ENCODE measurements at places on chromosomes 4 and X.

DNA sequence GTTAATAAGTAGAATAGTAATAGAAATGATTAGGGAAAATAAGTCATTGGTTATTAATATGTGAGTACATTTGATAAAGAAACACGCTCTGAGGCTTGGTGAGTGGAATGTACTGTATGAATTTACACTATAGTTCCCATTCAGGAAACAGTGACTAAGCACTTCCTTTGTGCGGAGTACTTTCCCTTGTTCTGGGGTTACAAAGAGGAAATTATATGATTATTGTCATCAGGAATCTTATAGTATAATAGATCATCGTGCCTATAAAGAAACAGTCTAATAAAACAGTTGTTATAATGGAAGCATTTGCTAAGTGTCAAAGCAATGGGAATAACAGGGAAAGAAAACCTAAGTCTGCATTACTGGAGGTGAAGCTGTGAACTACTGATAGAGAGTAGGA, 138.0 kb downstream of the RPA4 start:
- DNase-seq = no peak

- no peak for DNase-seq
Measured at GRCh38 chr4:54558889-54559677, 98.7 kb upstream of the KIT start.

DNA sequence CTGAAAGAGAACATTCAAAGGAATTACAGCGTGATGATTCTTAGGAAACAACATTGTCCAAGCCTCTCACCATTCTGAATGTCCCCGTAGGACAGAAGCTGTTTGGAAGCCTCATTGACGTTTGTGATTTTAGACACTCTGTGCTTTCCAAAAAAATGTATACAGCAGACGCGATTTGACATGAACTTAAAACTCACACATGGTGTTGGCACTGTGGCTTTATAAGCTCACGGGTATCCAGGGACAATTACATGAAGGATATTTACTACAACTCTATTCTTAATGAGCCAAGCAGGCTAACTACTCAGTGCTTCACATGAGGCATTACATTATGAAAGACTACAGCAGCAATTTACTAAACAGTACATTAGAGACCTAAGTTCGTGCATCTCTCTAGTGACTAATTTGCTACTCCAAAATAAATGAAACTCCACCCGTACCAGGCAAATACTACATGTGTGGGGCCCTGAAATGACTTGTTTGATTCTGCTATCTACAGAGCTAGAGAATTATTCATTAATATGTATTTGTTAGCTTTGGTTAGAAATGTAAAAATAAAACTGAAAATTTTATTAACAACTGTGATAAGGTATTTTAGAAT, 620.7 kb downstream of the SPRY1 start:
- no peak for DNase-seq

DNA sequence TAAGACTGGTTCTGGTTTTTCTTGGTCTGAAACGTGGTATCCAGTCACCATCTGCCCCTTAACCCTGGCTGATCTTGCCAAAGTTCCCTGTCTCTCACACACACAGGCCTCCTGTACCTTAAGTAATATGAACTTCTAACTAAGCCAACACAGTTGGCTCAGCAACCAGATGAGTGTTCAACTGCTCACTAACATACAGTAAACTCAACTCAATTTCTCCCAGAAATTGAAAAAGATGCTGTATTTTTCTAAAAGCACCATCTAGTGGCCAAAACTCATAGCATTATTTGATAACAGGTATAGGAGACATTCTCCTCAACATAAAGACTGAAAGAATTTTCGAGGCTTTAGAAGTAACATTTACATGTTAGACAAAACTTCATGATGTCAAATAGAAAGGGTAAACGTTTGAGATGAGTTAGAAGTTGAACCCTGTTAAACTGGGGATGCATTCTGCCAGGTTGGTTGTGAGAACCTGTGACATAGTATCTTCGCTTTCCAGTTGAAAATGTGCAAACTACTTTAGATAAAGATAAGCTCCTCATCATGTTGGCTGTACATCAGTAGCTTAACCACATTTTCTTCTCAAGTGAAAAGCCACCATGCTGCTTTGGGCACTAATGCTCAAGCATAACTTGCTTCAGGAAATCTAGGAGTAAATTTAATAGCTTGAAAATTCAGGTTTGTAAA, 31.2 kb downstream of the CCNI start:
- DNase-seq = no peak

- DNase-seq = no peak
Measured at GRCh38 chrX:100417681-100418080, 7.6 kb upstream of the PCDH19 start.

GRCh38 chr4:141763374-141763773, 127.0 kb downstream of the IL15 start:
- DNase-seq = no peak

DNA sequence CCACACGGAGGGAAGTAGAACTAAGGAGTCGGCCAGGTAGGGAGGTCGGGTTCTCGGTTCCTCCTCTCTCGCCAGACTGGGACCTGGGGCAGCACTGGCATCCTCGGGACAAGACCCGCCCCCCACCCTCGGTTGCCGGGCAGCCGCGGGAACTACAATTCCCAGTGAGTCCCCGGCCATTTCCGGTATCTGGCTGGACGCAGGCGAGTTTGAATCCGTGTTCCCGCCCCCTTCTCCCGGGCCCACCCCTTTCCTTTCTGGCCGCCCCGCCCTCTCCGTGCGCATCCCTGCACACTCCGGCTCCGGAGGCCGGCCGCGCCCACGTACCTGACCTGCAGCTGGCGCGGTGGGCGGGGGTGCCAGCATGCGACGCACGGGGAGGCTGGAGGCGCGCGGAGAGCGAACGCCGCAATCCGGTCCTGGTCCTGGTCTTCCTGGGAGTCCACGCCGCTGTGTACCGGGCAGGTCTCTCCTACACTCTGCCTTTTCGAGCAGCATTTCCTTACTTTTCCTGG, 10.2 kb upstream of the DLG3 start:
- peak; percentile 34 for DNase-seq
